Stimulated activated CD8-positive, alpha-beta memory T cell treated with anti-CD3 and anti-CD28 coated beads, Interleukin-7, amount 100 ng/mL, for 48 hours (primary cell): ENCODE measurements at places on chromosomes 2 and 18.
A peak's percentile ranks its signal among the peaks of the same experiment; 100 is the strongest.

- no peak for DNase-seq
Measured at GRCh38 chr2:167950571-167950970, 296.8 kb downstream of the STK39 start.

DNA sequence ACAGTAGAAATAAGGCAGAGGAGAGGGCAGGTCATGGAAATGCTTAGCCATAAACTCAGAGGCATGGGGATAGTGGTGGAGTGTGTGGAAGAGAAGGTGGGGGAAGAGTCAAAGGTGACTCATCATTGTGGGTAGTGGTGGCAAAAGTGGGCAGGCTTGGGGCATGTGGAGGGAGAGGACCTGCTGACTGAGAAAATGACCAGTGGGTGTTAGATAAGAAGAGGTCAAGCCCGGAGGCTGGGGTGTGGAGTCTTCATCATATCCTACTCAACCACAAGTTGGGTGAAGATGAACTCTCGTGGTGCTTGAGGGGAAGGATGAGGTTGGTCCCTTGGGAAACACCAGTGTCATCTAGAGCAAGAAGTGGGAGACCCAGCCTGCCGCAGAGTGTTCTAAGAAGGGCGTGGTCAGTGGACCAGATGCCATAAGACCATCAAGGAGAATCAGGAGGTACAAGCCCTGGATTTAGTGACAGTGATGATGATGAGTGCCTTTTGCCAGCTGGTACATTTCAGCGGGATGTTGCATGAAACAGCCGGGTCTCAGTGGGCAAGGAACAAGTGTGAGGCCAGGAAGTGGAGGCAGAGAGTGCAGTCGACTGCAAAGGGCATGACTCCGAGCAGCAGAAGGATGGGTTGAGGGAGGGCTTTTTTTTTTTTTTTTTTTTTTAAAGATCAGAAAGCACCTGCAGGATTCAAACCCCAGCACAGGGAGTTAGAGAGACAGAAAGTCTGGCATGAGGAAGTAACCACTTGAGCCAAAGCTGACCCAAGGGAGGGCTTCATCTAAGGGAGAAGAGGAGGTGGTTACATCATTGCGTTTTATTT lies 122.6 kb upstream of the SPRED2 start:
- peak; percentile 28 for DNase-seq

DNA sequence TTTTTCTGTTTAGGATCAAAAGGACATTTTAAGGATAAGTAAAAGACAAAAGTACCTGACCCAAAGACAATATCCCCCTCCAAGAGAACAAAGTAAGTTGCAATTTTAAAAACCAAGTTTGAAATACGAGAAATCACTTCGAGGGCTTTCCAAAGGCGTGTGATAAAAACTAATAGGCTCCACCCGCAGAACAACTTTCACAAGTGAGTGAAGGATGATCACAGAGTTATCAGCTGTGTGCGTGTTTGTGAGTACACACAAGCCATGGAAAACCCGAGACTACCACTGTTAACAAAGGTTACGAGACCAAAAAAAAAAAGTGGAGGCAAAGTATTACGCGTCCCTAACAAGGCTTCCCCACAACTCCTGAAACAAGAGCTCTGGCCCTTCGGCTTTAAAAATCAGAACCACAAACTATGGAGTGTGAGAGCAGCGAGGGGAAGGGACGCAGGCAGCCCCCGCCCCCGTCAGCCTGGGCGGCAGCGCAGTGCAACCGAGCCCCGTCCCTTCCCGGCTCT lies 719 bp downstream of the SMAD2 start:
- no peak for DNase-seq

- DNase-seq = no peak
Measured at GRCh38 chr2:6148882-6149281, 456.7 kb downstream of the SOX11 start.

- no peak for DNase-seq
Measured at GRCh38 chr18:8978394-8978793, 124.1 kb upstream of the NDUFV2 start.

DNA sequence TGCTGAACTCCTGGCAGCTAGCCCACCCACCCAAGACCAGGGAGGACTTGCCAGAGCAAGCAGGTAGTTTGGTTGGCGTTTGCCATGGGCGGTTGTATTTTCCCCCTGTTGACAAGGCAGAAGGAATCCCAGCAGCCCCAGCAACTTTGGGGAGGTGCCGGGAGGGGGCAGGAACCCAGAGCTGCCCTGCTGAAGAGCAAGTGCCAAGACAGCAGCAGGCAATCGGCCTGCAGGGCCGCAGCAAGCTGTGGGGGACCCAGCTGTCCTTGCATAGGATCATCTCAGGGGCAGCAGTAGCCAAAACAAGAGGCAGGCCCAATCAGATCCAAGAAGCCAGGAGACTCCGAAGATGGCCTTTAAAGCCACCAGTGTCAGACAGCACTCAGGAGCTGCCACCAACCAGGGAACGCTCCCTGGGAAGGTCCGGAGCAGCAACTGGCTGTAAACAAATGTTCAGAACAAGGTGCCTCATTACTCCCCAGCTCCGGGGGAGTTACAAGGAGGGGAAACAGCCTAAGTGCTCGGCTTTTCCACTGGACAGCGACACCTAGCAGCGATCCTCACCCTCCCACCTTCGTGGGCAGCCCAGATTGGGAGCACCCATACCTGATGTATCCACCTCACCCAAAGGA lies 2.1 kb downstream of the ST8SIA5 start:
- no peak for DNase-seq

DNA sequence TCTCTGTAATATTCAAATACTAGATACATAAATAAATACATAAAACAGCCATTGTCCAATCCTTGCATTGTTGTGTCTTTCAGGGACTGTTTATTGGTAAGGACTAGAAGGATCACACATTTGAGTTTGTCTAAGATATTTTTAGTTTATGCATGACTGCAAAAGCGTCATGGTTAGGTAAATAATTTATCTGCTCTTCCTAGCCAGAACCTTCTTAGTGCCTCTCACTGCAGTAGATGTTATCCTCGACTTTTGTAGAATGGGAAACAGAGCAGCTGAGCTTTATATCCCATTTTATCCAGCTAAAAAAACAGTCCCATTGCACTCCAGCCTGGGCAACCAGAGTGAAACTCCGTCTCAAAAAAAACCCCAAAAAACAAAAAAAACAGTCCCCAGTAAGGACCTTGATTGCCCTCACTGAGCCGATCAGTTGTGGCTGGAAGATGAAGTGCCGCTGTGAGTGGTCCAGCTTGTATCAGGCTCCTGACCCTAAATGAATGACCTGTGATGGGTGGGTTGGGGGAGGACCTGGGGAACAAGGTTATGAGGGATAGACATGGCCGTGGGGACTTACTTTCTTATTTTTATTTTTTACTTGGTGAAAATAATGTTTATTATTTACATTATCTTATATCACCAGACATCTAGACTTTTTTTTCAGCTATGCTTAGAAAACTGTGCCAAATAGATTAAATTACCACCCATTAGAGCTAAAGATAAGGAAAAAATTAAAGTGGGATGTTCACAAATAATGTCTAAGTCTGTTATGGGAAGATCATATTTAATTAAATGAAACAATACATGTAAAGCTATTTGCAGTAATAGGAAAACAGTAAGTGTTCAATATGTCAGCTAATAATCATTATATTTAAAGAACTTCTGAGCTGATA lies 10.9 kb upstream of the ADAM23 start:
- DNase-seq = no peak

DNA sequence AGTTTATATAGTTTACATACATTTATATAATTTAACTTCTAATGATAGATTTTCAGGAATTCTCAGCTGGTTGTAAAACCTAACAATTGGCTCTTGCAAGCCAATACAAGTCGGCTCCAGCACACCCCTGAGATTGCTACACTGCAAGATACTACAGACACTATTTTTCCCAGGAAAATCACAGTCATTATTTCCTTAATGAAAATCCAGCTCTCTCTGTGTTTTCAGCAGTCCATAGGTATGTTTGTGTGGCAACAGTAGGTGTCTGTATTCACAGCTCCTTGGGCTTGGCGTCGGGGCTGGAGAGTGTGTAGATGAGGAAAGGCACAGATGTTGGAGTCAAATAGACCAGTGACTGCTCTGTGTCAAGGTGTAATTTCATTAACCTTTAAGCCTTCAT lies 78.7 kb upstream of the SPTBN1 start:
- no peak for DNase-seq

- no peak for DNase-seq
Measured at GRCh38 chr2:201806442-201807170, at the start of gene CDK15. Gene CDK15 (plus strand): TSS chr2:201806537. CDS start chr2:201806665, 128 bp downstream.

DNA sequence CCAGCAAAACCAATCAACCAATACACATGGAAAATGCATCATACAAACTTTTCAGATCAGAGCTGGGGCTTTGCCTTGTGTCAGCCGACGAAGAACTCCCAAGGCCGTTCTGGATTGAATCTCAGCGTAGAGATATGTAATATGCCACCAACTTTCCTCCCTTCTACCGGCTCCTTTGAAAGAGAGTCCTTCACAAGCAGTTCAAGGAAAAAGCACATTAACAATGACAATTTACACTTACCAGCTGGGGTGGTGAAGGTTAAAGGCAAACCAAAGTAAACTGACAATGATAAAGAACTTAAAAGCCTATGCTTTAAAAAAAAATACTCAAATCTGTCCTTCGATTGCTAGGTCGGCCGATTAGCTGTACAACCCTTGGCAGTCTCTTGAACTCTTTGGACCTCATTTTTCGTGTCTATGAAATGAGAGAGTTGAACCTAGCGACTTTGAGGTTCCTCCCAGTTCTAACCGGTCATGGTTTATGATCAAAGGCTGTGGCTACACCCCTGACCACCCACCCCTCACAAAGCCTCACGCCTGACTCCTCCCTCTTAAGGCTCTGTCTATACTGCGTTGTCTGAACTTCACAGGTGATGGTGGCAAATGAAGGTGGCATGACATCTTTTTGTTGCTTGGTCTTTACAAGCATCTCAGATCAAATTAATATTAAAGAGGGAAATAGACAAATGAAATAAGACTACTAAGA lies 46.2 kb downstream of the BCL2 start:
- no peak for DNase-seq

DNA sequence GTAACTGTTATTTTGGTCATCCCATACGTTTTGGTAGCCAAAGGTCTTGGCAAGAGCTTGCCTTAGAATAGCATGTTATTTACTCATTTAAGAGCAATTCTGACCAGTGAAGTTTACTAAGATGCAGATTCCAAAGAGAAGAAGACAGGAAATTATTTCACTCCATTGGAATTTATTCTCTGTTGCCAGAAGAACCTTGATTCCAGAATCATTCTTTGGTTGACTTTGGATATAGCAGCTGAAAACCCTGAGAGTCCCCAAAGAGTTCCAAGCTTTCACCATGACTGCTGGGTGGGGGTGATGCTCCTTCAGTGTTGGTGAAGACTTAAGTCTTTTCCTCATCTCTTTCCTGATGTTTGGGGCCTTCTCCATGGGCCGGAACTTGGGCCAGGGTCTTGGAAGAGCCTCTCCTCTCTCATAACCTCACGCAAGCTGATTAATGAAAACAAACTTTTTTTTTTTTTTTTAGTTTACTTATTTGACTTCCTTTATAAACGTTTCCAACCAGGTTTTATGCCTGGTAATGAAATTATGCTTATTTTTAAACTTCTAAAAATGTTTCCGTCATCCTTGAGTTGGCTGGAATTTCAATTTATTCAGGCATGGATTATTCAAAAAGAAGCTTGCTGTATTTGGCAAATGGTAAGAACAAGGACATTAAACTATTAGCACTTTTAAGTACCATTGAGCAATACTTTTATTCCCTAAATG lies 192.0 kb downstream of the MTX2 start:
- DNase-seq = no peak

- DNase-seq = no peak
Measured at GRCh38 chr2:166127217-166128155, at the start of gene SCN1A. Gene SCN1A (minus strand): TSS chr2:166128020. CDS start chr2:166073621, 54,399 bp downstream.

DNA sequence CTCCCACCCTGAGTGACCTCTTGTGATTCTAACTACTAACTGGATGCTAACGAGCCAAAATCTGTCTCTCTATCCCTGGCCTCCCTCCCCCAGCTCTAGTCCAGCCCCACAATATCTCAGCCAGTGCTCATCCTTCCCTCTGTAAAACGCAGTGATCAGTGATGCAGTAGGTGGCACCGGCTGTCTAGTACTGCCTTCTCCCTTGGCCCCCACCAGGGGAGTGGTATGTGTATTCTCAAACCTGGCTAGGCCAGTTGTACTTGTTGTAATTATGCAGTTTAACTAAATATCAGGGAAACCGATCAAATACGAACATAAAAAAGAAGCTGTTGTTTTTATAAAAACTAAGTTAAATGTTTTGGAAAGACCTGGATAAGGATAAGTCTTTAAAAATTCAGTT lies 113.2 kb upstream of the ALPP start:
- no peak for DNase-seq

DNA sequence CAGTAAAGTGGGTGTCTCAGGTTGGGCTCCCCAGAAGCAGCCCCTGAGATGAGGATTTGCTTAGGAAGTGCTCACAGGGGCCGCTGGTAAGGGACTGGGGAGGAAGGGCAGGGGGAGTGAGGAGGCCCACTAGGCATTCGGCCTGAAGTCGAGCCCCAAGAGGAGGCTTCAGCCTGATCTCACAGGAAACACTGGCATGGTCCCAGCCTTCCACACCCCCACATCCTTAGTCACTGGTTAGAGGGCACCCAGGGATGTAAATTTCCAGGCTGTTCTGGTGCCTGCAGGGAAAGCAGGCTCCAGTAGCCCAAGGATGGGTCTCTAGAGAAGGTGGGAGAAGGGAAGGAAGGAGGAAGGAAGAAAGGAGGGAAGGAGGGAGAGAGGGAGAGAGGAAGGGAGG lies 22.4 kb upstream of the KCNK3 start:
- DNase-seq = no peak

DNA sequence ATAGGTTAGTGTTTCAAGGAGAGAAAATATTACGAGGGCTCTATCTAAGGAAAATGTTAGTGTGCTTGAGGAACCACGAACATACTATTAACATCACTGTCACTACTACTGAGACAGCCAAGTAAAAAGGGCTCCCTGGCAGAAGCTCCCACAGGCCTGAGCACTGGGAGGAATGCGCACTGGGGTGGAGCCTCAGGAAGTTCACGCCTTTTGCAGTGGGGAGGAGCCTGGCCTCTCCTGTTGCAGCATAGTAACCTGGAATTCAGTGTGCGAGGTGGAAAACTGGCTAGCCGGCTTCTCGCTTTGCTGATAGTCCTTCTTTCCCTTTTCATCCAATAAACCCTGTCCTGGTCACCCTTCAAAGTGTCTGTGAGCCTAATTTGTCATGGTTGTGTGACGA lies 250.3 kb downstream of the ERBB4 start:
- no peak for DNase-seq

DNA sequence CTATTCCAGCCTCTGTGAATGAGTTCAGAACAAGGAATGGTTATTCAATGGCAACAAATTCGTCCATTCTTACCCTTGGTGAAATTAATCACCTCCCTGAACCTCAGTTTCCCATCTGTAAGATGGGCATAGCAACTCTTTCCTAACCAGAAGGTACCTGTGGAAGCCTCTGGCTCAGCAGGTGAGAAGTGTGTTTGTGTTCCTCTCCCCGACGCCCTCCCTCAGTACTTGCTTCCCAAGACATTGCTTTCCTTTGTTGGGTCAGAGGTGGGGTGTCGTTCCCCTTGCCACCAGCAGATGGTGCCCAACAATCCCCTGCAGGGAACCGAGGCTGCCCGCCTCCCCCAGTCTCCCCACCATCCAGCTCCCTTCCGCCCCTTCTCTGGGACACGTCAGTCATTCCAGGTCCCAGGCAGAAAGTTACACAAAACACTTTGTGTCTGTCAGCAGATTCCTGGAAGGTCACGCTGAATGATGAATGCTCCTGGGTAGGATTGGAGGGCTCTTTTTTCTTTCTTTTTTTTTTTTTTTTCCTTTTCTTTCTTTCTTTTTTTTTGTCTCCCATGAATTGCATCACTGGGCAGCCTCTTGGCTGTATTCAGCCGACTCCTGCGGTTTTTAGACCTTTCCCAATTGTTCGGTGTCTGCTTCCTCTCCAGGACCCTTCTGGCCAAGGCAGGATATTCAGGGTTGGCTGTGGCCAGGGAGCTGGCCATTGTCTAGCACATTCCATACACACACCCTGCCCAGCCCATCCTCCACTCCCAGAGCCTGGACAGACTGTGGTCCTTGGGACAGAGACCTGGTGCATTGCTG lies 117.3 kb downstream of the LPIN1 start:
- peak; percentile 50 for DNase-seq
